Muscle of leg (tissue), 16 donors: ENCODE measurements at places on chromosomes 11 and 22. TPM values are rescaled to one million over a fixed set of nuclear protein-coding genes. Genes with fewer than 3 reads are reported as not detected.

The KDELR3 gene
- total RNA-seq, result 36.4 TPM

The MAJIN gene
- not detected for total RNA-seq

The ELFN2 gene
- 0.35 TPM for total RNA-seq

The GSTT2B gene
- total RNA-seq, result 4.5 TPM

The TRIM48 gene
- not detected for total RNA-seq

The MPPED2 gene
- total RNA-seq, result 7.7 TPM

The C11orf16 gene
- total RNA-seq, result not detected

DNA sequence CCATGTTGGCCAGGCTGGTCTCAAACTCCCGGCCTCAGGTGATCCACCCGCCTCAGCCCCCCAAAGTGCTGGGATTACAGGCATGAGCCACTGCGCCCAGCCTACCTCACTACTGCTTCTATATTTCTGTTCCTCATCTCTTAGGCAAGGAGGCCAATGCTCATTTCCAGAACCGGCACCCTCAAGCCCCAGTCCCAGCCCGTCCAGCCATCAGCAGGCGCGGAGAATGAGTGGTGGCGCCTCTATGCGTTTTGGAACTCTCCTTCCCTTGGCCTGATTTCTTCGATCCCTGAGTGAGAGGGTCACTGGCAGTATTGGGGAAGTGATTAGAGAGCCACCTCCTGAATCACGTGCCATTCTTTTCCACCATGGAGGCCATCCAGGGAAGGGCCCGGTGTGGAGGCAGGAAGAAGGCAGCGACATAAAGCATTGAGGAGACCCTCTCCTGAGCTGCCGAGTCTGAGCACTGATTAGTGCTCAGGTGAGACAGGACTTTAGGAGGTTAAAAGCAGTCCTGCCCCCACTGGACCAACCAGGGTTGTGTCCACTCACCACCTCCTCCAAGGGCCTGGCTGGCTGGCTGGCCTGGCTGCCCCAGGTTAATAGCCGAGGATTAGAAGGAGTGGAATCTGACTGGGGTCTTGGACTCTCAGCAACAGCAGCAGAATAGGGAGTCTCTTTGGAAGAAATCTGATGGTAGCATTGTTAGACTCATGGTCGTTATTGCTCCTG is 8.7 kb downstream of the GRIK4 start:
- DNase-seq, result no peak

- DNase-seq, result no peak
Measured at GRCh38 chr11:10728154-10728553, 22.9 kb upstream of the CTR9 start.

DNA sequence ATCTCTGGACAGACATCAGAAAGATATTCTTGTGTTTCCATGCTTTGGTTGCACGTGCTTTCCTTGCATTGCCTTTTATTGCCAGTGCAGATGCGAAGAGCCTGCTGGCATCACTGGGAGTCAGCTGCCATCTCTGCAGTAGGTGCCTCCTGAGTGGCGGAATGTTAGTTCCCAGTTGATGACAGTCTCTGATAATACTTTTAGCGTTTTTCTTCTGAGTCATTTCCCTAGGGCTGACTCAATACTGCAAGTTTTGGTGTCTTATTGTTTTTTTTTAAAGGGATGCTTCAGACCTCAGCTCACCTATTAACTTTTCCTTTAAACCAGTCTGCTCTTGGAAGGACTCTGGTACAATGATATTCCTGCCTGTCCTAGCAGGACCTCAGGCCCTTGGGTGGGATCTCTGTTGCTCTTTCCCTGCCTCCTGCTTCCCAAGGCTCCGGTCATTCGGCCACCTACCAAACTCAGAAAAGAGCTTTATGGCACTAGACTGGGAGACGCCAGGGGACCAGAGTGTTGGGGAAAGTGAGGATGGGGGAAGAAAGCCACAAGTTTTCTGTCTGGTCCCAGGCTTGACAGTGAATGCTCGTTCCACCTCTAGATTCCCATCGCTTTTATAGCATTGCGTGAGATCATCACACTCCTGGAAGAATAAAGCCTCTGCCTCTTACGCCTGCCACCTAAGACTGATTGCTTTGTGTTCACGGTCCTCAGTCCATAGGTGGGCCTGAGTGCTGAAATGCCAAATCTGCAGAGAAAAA is 308.7 kb downstream of the DDX10 start:
- DNase-seq, result no peak

- DNase-seq, result peak; percentile 73
Measured at GRCh38 chr11:70885281-70886231, 366.8 kb downstream of the SHANK2 start.

DNA sequence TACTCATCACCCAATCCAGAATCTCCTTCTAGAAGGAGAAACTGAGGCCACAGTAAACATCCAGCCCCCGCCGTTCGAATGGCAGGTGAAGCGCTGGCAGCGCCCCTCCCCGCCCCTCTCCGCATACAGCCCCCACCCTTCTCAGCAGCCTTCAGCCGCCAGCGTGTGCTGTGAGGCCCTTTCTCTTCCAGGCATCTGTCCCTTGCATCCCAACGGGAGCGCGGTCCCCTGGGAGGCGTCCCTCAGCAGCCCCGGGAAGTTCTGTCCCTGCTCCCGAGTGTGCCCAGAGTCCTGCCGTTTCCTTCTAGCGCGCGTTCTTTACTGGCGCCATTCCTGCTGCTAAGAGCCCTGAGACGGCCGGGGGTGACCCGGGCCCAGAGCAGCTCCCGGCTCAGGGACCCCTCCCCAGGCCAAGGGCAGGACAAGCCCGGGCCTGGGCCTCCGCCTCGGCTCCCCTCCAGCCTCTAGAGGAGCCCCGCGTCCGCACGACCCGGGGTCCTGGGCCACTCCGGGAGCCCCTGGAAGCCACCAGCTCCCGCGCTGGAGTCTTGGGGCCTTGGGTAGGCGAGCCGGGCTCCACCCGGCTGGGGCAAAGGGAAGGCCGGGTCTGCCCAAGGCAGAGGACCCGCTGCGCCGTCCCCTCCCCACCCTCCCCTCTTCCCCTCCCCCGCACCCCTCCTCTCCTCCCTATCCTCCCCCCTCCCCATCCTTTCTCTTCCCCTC is 450.4 kb downstream of the OPCML start:
- DNase-seq, result no peak

DNA sequence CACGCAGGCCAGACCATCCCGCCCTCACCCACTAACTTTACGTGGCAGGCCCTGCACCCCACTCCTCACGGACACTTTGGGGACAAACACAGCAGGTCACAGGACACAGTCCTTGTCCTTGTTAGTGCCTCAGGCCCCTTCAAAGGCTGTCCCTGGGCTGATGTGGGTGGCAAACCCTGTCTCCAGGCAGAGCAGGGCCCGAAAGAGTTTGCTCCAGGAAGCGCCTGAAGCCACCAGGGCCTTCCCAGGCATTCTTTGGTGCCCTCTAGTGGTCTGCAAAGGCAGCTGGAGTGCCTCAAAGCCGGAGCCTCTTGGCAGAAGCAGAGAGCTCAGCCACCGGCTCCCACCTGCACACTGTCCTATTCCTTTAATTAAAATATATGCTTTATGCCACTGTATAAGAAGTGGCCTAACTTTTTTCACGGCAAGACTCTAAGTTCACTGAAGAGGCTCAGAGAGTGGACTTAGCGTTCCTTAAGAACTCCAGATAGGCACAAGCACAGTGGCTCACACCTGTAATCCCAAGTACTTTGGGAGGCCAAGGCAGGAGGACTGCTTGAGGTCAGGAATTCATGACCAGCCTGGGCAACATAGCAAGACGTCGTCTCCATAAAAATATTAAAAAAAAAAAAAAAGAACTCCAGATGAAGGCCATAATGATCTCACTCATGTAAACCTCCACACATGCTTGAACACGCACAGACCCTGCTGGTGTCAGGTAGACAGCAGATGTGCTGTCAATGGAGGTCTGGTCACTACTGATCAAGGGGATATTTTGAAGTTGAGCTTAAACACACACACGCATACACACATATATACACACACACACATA is 11.1 kb downstream of the TXN2 start:
- DNase-seq, result peak; percentile 91

DNA sequence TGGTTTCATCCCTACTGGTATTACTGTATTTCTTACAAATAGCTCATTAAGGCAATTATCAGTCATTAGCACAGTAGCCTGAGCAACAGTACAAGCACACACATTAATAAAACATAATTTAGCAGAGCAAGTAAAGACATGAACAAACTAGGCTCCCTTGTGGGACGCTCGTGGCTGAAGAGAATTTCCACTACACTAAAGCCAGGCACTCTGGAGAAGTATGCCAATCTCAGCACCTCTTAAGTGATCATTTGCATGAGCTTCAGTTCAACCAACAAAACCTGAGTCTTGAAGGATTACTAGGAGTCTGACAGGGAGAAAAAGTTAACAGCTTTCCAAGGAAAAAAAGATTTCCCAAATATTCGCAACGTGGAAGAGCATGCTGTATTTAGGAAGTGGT is 109.1 kb downstream of the LARGE1 start:
- DNase-seq, result no peak

DNA sequence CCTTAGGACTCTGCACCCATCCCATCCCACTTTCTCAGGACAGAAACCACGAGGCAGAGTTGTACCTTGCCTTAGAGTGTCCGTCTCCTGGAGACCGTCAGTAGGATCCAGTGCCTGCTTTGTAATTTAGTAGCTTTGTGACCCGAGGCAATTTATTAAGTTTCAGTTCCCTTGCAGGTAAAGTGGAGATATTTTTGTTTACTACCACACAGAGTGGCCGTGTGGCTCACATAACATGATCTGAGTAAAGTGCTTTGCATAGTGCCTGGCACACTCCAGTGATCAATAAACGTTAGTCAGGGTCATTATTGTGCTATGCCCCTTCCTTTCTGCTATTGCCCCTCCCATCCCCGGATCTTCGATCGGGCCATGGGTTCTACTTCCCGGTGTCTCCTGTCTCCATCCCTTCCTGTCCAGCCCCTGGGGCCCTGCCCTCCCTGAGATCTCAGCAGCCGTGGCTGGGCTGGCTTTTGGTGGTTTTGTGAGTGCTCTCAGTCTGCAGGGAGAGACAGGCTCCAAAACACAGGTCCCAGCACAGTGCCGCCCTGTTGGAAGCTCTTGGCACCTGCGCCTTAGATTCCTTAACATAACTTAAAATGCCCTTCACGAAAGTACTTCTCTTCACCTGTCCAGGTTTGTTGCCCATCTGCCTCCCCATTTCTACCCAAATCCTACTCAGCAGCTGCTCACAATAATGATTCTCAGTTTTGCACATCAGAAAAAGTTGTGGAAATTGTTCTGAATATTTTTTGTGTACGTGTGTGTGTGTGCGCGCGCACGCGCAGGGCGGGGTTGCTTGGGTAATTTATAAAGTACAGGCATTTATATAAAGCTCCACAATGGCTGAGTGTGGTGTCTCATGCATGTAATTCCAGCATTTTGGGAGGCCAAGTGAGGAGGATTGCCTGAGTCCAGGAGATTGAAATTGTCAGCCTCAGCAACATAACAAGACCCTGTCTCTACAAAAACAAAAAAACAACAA is 753.7 kb downstream of the NTM start:
- DNase-seq, result no peak

DNA sequence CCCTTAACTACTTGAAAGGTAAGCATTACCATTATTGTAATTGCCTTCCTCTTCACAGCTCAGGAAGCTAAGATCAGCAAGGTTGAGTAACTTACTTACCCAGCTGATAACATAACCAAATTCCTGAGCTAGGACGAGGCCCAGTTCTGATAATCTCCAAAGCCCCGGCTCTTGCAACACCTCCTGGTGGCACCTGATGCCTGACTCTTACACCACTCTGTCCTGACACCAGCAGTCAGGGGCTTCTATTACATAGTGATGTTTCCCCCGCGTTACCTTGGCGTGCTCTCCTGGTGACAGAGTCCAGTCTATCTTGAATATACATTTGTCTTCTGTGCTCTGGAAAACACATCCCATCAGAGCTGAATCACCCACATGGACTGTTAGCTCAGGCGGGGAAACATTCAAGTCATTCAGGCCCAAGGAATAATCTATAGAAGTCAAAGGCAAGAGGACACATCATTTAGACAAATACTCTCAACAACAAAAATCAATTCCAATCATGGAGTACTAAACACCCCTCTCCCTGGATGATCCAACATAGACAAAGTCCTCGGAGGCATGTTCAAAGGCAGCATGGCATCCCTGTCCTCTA is 12.6 kb downstream of the JAML start:
- peak; percentile 19 for DNase-seq

DNA sequence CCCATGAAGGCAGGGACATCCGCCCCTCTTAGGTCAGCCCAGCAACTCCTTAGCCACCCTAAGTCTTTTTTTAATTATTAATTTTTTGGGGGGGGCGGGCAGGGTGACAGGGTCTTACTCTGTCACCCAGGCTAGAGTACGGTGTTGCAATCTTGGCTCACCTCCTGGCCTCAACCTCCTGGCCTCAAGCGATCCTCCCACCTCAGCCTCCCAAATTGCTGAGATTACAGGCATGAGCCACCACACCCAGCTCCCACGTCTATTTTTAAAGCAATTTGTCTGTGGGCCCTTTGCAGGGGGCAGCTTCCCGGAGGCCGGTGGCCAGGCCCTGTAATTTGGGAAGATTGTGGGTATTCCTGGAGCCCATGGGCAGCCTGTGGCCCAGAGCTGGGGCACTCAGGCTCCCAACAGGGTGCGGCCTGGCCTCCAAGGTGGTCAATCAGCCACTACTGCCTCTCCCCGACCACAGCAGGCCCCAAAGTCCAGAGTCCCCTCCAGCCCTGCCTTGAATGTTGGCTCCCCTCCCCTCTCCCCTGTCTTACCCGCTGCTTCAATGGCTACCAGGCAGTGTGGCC is 27.2 kb downstream of the CREB3L1 start:
- no peak for DNase-seq

DNA sequence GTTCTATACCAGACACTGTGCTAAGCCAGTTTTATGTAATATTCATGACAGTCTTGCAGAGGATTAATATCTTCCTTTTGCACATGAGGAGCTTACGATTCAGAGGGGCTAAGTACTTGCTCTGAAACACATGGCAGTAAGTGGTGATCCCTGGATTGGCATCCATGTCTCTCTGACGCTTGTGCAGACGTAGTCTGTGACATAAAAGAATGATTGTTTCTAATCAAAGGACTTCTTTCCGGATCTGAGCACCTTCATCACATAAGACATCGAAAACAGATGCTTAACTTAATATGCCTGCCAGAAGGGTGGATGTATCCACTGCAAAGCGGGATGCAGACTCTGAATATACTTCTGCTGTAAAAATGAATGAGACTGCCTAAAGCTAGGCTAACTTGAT is 74.8 kb downstream of the ARHGAP42 start:
- peak; percentile 73 for DNase-seq
